Left cardiac atrium (tissue), 4 donors: ENCODE measurements at places on chromosomes 13 and 19. TPM values are rescaled to one million over a fixed set of nuclear protein-coding genes. Genes with fewer than 3 reads are reported as not detected.

Gene FAM216B
- total RNA-seq, result 14.8 TPM

Gene INSL3
- total RNA-seq, result not detected

Gene CCL25
- total RNA-seq, result not detected

DNA sequence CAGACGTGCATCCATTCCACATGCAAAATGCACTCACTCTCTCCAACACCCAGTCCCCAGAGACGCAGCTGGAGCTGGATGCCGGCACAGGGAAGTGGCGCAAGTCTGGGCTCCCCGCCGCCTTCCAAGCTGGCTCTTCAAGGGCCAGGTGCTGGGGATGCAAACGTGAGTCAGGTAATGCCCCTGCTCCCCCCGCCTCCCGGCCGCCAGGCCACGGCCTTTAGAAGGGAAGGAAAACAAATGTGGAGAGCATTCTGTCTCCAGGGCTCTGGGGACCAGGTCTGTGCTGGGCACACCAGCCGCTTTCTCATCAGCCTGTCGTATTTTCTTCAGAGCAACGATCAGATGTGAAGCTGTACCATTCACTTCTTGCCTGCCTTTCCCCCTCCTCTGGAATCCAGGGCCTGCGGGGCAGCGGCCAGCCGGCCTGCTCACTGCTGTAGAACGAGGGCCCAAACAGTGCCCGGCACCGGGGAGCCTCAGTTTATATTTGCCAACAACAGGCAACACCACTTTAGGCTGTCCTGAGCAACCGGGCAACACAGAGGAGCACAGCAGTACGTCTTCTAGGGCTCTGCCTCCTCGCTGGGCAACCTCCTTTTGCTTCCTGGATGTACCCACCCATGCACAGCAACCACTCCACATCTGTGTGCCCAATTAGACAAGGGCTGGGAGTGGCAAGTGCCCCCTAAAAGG lies 3.8 kb downstream of the RAB20 start:
- no peak for DNase-seq

- peak; percentile 36 for DNase-seq
These were observed at the start of gene LILRB4 for GRCh38 chr19:54662730-54663129. LILRB4 (plus strand) TSS chr19:54662985; CDS start chr19:54663034, 49 bp downstream.

- DNase-seq, result no peak
These were observed 156.5 kb upstream of the TSC22D1 start for GRCh38 chr13:44732503-44733098.

DNA sequence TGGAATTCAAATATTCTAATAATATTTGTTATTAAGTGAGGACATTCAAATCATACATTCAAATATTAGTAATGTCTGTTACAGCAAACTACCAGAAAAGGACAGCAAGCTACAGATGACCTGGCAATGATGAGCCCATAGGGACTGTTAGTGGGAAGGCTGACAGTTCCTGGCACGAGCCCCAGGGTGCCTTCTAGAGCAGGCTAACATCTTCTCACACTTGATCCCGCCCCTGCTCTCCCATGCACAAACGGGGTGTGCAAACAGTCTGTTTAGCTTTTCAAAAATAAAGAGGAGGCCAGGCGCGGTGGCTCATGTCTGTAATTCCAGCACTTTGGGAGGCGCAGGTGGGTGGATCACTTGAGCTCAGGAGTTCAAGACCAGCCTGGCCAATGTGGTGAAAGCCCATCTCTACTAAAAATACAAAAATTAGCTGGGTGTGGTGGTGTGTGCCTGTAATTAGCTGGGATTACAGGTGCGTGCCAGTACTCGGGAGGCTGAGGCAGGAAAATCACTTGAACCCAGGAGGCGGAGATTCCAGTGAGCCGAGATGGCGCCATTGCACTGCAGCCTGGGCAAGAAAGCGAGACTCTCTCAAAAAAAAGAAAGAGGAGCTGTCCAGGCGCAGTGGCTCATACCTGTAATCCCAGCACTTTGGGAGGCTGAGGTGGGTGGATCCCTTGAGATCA lies 9.6 kb upstream of the GARRE1 start:
- DNase-seq, result no peak
